ENCODE measurements at places on chromosomes 4 and X.

GRCh38 chrX:19863857-19864223 is 23.6 kb downstream of the SH3KBP1 start:
- DNase-seq = no peak

GRCh38 chrX:120794525-120794975 is 81.1 kb downstream of the CT47B1 start:
- DNase-seq = no peak

GRCh38 chrX:72079607-72080006 is 52.1 kb downstream of the RTL5 start:
- no peak for DNase-seq

- no peak for DNase-seq
Measured at GRCh38 chrX:42954880-42955279, 176.9 kb upstream of the PPP1R2C start.

GRCh38 chr4:107472265-107472948 is 247.6 kb downstream of the PAPSS1 start:
- no peak for DNase-seq

GRCh38 chrX:149462849-149463248 is 42.3 kb downstream of the IDS start:
- no peak for DNase-seq

- no peak for DNase-seq
Measured at GRCh38 chrX:154981116-154981411, 41.5 kb downstream of the F8 start.

GRCh38 chr4:104248726-104249125 is 246.0 kb downstream of the CXXC4 start:
- DNase-seq = no peak

DNA sequence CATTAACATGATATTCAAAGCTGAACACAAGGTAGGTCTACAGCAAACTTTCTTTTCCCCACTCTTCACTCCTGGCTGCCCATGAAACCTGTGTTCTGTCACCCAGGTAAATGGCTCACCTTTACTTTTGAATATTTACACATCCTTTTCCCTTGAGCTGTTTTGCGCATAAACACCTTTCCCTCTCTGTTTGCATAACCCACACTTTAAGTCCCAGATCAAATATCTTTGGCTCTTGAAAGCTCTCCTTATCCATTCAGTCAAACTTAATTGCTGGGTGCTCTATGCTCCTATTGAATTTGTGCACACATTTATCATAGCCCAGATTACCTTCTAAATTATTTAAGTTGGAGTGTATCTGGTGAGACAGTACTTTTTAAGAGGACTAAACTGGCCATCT is 51.7 kb upstream of the ATP8A1 start:
- DNase-seq = no peak

DNA sequence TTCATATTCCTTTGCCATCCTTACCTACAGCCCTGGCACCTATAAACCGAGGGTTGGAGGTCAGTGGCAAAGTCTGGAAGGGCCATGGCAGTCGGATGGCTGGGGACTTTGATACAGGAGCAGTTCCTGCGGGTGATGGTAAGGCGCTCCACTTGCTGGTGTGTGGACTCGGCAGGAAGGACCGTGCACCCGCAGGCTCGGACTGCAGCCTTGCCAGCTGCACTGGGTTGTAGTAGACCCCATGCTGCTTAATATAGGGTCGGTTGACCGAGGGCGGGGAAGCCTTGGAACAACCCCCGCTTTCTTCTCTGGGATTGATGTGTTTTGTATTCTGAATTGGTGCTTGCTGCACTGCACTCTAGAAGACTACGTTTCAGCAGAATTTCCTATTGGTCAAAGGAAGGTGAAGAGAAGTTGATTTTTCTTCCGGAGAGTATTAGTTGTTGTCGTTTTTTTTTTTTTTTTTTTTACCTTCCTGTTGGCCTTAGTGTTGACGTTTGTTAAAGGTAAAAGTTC is 638 bp downstream of the BLTP1 start:
- DNase-seq = no peak

DNA sequence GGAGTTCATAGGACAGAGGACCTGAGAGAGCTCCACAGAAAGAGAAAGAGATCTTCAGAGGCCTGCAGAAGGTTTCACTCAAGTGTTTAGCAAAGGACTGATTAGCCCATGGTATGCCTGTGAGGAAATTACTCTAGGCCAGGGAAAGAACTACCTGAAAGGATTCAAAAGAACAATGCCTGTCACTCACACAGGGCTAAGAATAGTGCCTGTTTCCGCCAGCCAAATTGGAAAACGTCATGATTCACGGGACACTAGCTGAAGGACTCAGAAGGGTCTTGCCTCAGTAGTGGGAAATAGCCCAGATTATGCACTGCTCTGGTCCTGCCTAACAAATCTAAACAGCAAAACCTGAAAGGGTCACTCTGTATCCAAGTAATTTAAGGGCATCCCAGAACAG is 21.1 kb downstream of the SYTL4 start:
- no peak for DNase-seq

- DNase-seq = no peak
Measured at GRCh38 chr4:119543779-119544178, 84.8 kb downstream of the PDE5A start.

- no peak for DNase-seq
Measured at GRCh38 chr4:82889287-82889686, 1.7 kb downstream of the SEC31A start.

DNA sequence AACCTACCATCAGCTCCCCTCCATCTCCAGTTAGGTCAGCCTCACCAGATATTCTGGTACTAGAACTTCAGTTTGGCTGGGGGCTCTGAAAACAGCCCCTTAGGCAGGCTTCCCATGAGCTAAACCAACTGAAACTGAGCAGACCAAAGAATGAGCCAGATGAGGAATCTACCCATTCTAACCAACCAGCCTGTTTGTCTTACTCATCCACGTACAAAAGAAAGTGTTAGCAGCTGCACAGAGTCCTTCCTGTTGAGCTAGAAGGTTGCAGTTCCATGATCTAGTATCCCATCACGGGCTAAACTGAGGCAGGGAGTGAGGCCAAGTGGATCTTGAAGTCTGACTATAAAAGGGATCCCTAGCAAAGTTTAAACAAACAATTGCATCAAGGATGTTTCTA is 17.5 kb downstream of the MAGEA9B start:
- no peak for DNase-seq

DNA sequence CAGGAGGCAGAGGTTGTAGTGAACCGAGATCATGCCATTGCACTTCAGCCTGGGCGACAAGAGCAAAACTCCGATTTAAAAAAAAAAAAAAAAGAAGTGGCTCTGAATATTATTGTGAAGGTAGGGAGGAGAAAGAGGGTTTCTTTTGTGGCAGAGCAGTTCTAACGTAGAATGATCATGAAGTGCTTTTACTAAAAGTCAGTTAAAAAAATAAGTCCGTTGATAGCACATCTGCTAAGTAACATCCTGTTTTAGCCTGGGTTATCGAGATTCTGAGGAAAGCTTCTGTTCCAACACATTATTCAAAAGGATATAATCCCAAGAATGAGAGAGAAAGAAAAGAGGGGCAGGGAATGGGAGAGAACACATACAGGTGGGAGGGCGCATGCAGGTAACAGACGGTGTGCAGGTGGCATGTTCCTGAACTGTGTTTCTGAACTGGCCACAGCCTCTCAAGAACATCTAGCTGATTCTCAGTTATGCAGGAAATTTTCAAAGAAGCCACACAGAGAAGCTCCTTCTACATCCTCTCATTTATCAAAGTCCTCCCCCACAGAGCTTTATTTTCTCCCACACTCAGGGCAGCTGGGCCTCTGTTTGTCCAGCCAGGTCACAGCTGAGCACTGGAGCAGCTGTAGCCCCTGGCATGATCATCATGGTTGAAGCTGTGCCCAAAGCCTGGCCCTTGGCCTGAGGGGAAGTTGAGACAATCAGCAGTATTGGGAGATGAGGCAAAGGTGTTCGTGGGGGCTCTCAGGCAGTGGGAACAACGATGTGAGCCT is 342.3 kb downstream of the ZNF674 start:
- no peak for DNase-seq

- no peak for DNase-seq
Measured at GRCh38 chr4:34619531-34620162, 1624.7 kb downstream of the ARAP2 start.

GRCh38 chr4:30744957-30745640 is 24.9 kb downstream of the PCDH7 start:
- DNase-seq = no peak

DNA sequence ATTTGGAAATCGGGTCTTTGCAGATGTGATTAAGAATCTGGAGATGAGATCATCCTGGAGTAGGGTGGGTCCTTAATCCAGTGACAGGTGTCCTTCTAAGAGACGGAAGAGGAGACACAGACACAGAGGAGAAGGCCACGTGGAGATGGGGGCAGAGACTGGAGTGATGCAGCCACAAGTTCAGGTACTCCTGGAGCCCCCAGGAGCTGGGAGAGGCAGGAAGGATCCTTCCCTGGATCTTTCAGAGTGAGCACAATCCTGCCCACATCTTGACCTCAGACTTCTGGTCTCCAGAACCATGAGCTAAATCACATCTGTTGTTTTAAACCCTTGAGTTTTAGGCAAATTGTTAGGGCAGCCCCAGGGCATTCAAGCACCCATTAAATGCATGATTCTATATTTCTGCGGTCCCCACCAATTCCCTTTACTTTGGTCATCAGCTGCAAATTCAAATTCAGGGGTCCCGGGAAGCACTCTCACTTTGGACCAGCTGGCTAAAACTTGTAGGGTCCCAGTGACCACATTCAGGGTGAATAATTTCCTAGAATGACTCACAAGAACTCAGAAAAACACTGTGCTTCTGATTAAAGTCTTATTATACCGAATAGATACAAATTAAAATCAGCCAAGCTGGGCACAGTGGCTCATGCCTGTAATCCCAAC is 12.8 kb upstream of the AKAP17A start:
- no peak for DNase-seq

DNA sequence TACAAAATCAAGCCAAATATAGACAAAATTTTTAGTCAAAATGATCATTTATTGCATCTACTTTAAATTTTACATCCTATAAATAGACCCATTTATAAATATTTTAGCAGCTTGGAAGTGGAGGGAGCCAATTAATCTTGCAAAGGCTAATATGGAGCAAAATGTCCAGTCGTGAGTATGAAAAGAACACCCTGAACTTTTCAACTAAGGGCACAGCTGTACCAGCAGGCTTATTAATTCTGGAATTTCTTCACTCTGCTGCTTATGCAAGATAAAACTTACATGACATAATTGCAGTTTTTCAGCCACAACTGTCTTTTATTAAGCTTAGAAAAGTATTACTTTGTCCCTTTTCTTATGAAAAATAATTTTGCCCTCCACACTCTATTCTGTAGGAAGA is 22.9 kb upstream of the USP53 start:
- DNase-seq = no peak

GRCh38 chr4:7781366-7781765 is 158.3 kb downstream of the AFAP1 start:
- DNase-seq = no peak

DNA sequence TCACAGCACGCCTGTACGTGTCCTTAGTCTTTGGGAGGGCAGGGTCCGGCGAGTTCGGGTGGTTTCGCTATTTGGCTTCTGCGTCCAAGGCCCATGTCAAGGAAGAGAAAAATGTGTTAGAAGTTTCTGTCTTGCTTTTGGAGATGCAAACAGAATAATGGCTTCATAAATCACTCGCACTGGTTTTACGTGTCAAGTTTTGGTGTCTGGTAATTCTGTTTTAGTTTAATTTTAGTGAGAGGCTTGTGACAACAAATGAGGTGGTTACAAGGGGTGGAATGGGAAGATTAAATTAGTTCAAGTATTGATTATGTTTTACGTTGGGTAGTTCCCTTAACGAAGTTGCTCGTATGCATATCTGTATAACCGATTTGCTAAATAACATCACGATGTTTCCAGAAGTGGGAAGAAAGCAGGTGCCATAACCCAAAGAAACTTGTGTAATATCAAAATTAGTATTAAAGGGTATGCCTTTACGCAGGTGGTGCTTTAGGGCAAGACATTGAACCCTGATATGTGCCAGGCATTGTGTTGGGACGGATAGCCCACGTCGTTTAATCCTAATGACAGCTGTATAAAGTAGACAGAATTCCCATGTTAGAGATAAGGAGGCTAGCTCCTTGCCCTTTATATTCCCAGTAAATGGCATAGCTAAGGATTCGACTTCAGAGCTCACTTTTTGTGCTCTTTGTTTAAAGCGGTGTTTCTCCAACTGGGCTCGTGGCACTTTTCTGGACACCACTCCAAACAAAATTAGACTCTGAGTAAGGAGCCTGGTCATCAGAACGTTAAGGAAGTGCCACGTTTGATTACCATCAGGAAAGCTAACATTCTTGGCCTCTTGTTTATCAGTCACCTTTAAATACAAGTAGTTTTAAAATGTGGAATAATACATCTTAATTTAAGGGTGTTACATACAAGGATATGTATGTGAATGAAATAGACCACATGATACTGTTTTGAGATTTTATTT is 843 bp downstream of the RPL34 start:
- DNase-seq = no peak

GRCh38 chr4:1873291-1873690 is 2.1 kb downstream of the NSD2 start:
- no peak for DNase-seq

GRCh38 chr4:83272900-83273299 is 11.7 kb downstream of the COQ2 start:
- DNase-seq = no peak

DNA sequence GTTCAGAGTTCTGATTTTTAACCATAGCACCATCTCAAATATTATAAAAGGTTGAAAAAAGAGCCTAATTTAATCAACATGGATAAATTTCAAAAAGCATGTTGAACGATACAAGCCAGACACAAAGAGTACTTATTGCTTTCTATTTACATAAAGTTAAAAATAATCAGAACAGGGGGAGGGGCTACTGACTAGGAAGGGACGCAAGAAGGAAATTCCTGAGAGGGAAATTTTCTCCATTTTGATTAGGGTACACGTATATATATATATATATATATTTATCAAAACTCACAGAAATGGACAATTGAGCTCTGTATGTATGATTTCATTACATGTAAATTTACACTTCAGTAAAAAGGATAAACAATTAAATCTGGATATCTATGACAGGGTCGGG is 482 bp upstream of the MBTPS2 start:
- no peak for DNase-seq

- DNase-seq = no peak
Measured at GRCh38 chrX:3299636-3300035, 46.8 kb downstream of the MXRA5 start.

GRCh38 chr4:25860586-25861279 is 2.1 kb downstream of the SEL1L3 start:
- no peak for DNase-seq

GRCh38 chr4:73442275-73442674 is 6.3 kb downstream of the AFP start:
- DNase-seq = no peak

GRCh38 chr4:85778632-85779131 is 303.7 kb downstream of the ARHGAP24 start:
- DNase-seq = no peak

GRCh38 chr4:99395595-99396364 is 39.4 kb downstream of the ADH7 start:
- DNase-seq = no peak

DNA sequence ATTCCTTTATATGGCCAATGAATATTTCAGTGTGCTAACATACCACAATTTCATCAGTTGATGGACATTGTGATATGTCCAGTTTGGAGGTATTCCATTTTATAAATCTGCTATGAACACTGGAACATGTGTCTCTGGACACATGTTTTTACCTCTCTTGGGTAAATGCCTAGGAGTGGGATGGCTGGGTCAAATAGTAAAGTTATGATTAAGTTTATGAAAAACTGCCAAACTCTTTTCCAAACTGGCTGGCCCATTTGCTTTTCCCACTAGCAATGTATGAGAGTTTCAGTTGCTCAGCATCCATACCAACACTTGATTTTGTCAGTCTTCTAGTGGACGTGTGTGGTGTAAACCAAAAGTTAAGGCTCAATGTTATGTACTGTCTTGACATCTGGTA is 40.5 kb downstream of the CEP44 start:
- no peak for DNase-seq
